Panc1 (cell line): ENCODE measurements at places on chromosomes 4 and X.

DNA sequence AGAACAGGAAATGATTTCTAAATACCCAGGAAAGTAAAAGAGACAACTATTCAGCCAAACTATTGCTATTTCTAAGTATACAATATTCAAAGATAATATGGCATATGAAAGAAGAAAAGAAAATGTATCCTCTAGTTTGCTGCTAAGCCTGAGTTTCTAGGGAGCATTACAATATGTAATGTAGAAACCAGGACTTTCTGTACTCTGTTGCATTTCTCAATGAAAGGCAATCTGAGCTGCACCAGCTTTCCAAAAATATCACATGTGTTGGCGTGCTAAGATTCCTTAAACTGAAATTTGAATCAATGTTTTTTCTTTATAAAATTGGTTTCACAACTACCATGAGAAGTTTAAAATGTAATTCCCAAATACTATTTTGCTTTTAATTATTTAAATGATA is 129.6 kb downstream of the ANK2 start:
- DNase-seq, result no peak

DNA sequence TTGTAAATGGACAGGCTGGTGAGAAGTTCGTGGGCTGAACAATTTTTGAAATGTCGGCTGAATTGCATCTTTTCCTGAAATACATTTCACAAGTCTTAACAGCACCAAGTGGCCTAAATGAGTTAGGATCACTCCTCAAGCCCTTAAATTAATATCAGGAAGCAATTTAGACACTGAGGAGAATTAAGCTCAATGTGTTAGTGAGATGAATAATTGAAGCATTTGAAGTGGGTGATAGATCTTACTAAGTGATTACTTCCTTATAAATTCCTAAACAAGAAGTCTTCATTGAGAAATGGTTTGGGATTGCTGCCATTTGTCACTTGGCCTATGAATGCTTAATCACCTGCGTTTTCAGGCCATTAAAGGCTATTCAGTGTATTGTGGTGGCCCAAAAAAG is 116.8 kb downstream of the NAA11 start:
- DNase-seq, result no peak

GRCh38 chr4:179586460-179586859 is 2144.2 kb upstream of the AGA start:
- no peak for DNase-seq

DNA sequence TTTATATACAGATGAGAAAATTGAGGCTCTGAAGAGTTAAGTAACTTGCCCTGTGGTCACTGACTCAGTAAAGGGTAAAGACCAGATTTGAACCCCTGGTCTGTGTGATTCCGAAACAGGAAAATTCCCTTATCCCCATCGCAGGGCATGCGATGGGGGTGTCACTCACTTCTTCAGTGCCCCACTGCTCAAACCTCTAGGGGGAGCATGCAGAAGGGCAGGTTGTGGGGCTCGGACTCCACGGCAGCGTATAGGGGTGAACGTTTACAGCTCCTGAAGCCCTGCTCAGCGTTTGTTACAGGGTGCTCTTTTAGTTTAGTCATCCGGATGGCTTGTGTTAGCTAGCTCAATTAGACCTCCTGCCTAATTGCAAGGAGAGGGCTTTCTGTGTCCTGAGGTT is 3.7 kb upstream of the EXOC1 start:
- no peak for DNase-seq

- no peak for DNase-seq
These were observed 1881.7 kb downstream of the PCDH7 start for GRCh38 chr4:32601848-32602247.

GRCh38 chrX:4320436-4320947 is 607.0 kb upstream of the PRKX start:
- DNase-seq, result no peak
